ENCODE measurements at places on chromosomes 2 and 18.

GRCh38 chr2:228956701-228957474 is 314.2 kb downstream of the PID1 start:
- no peak for DNase-seq

GRCh38 chr2:170404846-170405245 is 226.9 kb downstream of the MYO3B start:
- no peak for DNase-seq

GRCh38 chr2:77007686-77008085 is 514.5 kb downstream of the LRRTM4 start:
- DNase-seq: no peak

DNA sequence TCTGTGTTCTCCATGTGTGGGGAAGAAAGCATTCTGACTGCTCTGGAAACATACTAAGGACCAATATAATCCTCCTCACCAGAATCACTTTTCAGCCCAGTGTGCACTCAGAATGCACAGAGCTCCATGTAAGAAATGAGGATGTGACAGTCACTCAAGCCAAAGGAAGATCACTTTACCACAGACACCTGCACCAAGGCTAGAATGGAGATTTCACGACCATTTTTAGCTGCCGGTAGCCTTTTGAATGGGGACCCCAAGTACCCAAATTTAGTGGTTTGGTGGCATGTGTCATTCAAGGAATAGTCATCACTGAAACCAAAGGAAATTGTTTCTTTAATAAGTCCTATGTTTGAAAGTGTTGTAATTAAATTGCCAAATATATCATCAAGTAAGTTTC is 613.2 kb upstream of the ACVR2A start:
- DNase-seq: no peak

DNA sequence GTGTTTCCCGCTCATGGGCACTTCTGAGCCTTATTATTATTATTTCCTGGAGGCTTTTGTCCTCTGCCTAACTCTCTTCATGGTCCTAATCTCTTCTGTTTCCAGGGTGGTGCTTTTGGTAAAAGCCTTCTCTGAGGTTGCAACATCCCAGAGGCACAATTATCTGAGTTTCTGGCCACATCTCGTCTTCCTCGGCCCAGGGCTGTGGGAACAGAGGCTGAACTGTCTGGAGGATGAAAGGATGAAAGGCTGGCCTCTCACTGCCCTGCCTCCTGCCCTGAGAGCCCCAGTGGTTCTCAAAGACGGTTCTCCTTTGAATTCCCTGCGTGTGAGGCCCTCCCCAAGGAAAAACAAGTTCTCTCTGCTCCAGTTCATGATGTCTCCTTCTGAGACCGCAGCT is 13.8 kb downstream of the GYPC start:
- no peak for DNase-seq

GRCh38 chr18:35203067-35203466 is 37.8 kb upstream of the ZNF397 start:
- no peak for DNase-seq

- DNase-seq: no peak
Observed at GRCh38 chr2:9991829-9992273, 40.4 kb downstream of the GRHL1 start.

- no peak for DNase-seq
Observed at GRCh38 chr2:20072436-20073158, 21.2 kb upstream of the LAPTM4A start.

DNA sequence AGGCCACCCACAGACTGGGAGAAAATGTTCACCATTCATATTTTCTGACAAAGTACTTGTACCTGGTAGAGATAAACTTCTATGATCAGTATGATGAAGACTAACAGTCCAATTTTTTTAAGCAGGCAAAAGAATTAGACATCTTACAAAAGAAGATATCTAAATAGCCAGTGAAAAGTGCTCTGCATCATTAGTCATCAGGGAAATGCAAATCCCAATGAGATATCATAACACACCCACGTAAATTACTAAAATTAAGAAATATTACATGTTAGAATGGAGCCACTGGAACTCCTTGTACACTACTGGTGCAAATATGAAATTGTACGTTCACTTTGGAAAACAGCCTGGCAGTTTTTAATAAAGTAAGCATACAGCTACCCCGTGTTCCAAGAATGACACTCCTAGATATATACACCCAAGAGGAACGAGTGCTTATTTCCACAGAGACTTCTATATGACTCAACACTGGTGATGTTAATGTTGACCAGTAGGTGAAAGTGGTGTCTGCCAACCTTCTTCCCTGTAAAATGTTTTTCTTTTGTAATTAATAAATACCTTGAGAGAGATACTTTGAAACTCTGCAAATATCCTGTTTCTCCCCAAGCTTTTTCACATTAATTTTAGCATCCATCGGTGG is 80.3 kb downstream of the NPAS2 start:
- no peak for DNase-seq

DNA sequence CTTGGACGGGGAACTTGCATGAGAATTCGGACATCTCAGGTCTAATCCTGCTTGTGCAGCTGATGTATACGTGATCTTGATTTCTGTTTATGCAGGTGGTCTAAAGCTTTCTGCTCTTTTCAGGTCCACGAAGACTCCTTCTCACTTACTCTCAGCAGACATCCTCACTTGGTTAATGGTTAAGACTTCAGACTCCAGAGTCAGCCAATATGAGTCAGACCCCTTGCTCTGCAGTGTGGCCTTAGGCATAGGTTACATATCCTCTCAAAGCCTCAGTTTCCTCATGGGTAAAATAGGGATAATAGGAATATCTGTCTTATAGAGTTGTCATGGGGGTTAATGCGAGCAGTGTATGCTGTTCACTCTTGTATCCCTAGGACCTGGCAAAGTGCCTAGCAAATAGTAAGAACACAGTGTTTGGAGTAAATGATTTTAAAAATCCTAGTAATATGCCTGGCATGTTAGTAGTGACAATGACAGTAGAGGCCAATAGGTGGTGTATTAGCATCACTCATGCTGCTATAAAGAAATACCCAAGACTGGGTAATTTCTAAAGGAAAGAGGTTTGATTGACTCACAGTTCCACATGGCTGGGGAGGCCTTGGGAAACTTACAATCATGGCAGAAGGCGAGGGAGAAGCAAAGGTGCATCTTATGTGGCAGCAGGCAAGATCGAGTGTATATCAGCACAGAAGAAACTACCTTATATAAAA is 42.3 kb downstream of the XRCC5 start:
- DNase-seq: no peak

DNA sequence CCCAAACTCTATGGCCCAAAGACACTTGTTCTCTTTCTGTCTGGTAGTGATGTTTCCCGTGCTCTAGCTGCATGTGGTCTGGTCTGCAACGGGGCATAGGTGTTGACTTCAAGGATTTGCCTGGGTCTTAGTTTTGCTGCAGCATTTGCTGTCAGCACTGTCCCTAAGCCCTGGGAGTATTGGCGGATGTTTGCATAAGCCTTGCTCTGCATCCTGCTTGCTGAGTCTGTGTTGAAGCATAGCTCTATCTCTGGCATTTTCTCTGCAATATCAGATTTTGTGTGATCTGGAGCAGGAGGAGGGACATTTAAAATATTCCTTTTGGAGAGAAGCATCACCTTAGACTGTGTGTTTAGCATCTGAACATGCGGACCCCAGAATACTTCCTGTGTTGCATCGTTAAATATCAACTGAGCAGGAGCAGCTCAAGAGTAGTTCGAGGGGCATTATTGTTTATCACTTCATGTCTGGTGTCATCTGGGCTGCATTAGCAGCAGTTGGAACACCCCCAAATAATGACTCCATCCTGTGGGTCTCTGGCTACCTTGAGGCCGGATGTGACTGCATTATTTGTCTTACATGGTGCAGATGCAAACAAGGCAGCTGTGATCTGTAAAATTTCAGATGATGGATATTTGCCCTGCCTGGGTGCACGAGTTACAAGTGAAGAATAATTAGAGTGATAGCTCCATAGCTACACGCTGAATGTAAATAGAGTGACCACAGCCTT is 231.7 kb downstream of the TRIB2 start:
- DNase-seq: no peak

GRCh38 chr2:179825494-179825893 is 35.9 kb downstream of the ZNF385B start:
- DNase-seq: no peak

DNA sequence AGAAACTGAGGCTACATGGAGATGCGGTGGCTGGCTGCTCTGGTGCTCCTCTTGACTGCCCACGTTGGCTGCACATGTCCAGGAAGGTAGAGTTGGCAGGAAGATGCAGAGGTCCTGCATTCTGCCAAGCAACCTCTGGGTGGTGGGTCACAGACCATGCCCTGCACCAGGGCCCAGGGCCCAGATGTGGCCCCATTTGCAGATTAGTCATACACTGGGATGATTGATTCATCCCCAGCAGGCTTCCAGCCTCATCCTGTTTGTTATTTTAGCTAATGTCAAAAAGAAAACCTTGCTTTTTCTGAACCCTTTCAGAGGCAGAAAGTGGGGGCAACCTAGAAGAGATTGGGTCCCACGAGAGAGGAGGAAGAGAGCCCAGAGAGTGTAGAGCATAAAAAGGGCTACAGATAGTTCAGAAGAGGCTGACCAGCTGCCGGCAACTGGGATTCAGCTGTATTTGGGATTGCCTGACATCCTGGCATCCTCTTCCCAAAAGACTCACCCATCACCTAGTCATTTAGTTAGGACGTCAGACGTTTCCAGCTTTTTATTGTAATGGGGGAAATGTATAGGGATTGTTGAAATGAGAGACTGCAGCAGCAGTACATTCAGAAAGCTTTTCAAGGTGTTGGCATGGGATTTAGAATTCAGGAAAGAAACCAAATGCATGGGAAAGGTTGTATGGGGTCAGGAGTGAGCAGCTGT is 101.9 kb downstream of the CTIF start:
- DNase-seq: no peak

- no peak for DNase-seq
Observed at GRCh38 chr2:232545511-232546375, 4.6 kb downstream of the TIGD1 start.

DNA sequence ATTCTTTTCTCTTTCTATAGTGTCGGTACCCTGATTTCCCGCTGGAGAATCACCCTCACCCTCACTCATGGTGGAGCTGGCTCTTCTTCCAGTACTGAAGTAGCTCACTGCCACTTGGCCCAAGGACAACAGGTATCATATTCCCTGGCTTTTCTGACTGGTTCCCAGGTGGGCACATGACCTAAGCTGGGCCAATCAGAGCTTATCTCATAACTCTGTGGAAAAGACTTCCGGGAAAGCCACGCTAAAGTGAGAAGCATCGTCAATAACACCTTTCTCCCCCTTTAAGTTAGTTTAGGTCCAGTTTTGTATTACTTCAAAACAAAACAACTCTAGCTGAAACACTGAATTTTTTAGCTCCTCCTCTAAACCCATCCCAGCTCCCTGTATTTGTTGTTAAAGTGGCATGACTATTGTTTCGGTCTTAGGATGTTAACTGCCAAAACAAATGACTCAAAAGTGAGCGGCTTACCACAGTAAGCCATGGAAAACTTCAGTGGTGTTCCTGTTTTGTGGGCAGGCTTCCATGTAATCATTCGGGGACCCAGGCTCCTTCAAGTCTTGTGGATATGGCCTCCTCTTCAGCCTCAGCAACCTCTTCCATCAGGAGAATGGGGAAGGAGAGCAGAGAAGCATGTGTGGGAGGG is 137.4 kb upstream of the DLX2 start:
- DNase-seq: peak; percentile 22

GRCh38 chr2:168114619-168115018 is 132.8 kb downstream of the STK39 start:
- no peak for DNase-seq

GRCh38 chr2:233501198-233502076 is 65.1 kb downstream of the USP40 start:
- no peak for DNase-seq

- DNase-seq: peak; percentile 24
Observed at GRCh38 chr2:113282747-113283533, 4.2 kb upstream of the PAX8 start.

- DNase-seq: no peak
Observed at GRCh38 chr2:26591619-26592505, 49.3 kb downstream of the CIB4 start.

DNA sequence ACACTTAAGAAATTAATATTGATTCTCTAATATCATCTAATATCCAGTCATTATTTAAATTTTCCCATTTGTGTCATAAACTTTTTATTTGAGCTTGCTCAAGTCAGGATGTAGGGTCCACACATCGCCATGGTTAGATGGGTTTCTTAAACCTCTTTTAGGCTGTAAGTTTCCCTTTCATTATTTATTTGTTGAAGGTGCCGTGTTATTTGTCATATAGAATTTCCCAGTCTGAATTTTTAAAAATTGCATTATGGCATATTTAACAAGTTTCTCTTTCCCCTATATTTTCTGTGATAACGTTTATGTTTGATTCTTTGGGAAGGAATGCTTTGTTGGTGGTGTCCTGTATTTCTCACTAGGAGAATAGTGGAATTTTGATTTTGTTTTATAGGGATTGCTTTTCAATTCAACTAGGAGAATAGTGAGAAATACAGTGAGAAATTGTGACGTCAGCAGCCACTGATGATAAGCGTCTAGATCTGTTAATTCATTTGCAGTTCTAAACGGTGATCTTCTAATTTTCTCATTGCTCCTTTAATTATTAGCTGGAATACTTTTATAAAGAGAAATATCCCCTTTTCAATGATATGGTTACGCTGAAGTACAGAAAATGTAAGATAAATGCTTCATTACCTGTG is 44.6 kb upstream of the AAK1 start:
- DNase-seq: no peak

DNA sequence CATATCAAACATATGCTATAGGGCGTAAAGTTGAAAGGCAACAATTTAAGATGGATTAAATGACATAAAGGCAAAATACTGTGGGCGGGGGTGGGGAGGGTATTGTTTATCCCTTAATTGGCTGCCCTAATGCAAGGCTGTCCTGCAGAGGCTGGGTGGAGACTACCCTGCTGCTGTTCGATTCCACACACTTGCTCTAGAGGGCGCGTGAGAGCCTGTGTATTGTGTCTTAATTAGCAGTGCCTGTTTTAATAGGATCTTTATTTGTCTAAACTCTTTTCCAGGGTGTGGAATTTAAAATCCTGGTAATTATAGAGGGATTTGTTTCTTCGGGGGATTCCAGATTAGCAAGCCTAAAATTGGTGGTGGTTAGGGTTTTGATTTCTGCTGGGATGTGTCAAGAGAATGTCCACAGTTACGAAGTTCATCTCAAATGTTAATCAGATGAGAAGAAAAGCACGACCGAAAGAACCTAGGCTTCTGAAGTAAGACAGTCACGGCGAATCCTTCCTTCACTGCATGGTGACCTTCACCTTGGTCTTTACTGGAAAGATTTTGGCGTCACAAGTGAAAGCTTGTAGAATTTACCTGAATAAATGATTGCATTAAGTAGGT is 103.5 kb upstream of the MAP3K20 start:
- DNase-seq: peak; percentile 68

Measured in K562 (cell line).